Substantia nigra (tissue), 51 donors: ENCODE measurements at places on chromosomes 3 and 15.
A peak's percentile ranks its signal among the peaks of the same experiment; 100 is the strongest.

DNA sequence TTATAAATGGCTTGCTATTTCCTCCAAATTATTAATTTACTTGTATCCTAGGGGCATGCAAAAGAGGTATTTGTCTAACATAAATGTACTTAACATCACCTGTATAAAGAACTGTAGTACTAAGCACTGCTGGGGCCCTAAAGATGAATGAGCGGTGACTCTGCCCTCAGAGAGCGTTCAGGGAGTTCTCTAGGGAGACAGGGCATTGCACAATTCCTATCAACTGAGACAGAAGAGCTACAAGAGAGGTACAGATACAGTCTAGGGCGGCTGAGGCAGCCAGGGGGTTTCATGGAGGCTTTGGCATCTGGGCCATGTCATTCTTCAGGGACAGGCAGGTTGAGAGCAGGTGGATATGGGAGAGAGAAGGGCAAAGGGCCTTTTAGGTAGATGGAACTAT is 39.9 kb upstream of the PARL start:
- no peak for DNase-seq

- no peak for DNase-seq
Observed at GRCh38 chr15:51131596-51132290, 37.0 kb upstream of the TNFAIP8L3 start.

DNA sequence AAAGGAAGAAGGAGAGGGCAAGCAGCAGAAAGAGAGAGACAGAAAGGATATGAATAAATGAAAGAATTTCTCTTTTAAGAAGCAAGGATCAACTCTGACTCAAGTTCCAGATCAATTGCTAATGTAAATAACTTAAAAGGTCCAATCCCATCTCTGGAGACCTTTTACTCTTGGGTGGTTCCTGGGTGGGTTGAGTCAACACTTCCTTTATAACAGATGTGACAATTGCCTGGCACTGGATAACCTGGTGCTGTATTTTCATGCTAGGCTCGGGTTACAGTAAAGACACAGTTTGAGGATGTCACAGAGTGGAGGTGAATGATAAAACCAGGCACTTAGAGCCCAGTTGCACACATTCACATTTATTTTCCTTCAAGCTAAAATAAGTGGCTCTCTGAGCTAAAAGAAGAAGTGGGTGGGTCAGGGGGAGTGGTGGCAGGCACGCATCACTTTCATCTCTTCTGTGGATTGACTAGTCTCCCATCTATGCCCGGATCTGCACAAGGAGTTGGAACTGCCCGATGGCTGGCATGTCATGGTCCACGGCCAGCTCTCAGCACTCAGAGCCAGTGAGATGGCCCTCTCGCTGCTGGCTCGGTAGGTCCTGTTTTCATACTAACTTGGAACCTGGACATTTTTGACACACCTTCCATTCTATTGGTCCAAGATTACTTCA is 465.8 kb downstream of the FOXP1 start:
- DNase-seq: no peak

- DNase-seq: no peak
Observed at GRCh38 chr15:47663101-47663500, 54.2 kb upstream of the SEMA6D start.

- DNase-seq: no peak
Observed at GRCh38 chr3:197613199-197613598, 57.4 kb upstream of the BDH1 start.

- DNase-seq: no peak
Observed at GRCh38 chr3:137582484-137582883, 181.6 kb upstream of the SOX14 start.

- DNase-seq: no peak
Observed at GRCh38 chr3:99119385-99119784, 217.9 kb upstream of the DCBLD2 start.

- no peak for DNase-seq
Observed at GRCh38 chr3:113105966-113106660, 105.2 kb upstream of the BOC start.

- DNase-seq: no peak
Observed at GRCh38 chr3:183837390-183837789, 12.0 kb upstream of the MAP6D1 start.

DNA sequence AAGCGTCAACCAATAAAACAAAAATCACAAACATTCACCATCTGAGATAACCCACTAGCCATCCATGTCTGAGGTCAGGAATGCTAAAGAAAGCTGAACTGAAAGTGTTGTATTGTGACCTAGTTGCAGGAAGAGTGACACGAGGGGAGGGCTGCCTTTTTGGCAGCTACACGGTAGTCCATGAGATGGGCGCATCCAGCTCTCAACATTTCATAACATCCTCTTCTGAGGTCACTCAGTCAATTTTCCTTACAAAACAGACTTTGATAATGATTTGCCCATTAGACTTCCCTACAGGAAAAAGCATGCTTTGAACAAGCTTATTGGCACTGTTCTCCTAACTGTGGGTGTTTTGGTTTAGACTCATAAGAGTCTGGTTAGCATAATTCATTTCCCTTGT is 15.4 kb upstream of the SHF start:
- no peak for DNase-seq

DNA sequence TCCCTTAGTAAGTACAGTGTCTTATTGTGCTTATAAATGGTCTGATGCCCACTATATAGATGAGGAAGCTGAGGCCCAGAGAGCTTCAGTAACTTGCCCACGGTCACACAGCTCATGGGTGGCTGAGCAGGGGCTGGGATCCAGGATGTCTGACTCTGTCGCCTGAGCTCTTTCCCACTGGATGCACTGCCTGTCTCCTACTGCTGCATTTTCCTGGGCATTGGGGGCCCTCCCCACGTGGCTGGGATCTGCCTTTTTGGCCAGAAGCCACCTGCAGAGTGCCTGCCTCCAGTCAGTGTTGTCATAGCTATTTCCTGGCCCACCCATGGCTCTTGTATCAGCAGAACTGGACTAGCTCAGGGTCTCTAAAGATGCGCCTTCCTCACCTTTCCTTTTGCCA is 57.5 kb upstream of the TAMM41 start:
- no peak for DNase-seq

- DNase-seq: no peak
Observed at GRCh38 chr15:86062646-86063243, 16.9 kb upstream of the AGBL1 start.

- DNase-seq: no peak
Observed at GRCh38 chr15:68409736-68410370, 22.1 kb downstream of the ITGA11 start.

GRCh38 chr3:119428538-119428937 is 34.9 kb downstream of the TMEM39A start:
- no peak for DNase-seq

- DNase-seq: peak; percentile 7
Observed at GRCh38 chr15:71114887-71115566, at the start of gene THSD4. TSS of gene THSD4 (plus strand) at chr15:71115471.

DNA sequence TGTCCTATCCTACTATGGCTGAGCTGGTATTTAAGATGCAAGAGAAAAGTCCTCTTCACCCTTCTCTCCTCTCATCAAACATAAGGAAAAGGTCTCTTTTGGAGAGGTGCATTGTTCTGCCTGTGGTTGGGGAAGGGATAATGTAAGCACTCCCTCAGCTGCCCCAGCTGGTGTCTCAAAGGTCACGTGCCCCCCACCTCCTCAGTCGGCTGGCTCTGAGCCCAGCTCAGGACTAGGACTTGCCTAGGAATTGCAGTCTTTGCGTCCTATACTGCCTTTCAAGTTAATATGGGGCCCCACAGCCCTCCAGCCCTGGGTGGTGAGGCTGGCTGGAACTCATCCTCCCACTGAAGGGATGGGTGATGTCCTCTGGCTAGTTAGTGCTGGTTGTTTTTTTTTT is 29.7 kb downstream of the OR4F15 start:
- DNase-seq: no peak

DNA sequence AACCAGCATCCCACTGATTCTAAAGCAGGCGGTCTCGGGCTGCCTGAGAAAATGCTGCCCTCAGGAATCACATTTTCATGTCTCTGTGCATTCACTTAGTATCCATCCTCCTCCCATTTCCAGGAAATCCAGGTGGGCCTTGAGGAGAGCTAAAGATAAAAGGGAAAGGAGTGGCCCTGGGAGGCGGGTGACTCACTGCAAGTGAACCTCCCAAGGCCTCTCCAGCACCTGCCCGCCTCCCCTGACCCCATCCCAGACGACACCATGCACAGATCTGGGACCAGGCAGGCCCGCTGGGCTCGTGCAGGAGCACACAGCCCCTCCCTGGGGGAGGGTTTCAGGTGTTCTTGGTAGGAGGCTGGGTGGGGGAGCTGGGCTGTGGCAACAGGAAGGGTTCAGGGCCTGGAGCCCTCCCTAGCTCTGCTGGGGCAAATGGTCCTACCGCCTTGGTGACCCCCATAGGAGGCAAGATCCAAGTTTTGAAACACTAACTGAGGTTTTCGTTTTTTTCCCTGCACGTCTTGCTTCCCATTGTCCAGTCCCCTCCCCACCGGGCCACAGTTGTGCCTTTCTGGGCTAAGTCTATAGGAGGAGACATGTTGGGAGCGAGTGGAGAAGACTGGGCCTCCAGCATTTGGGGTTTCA is 22.2 kb downstream of the MELTF start:
- no peak for DNase-seq

- DNase-seq: no peak
Observed at GRCh38 chr3:139674571-139675260, 3.1 kb downstream of the NMNAT3 start.
